ENCODE measurements at places on chromosomes 11 and 22.

- no peak for DNase-seq
- peaks cover 24% of the 10 kb centered on the region for H3K4me1 ChIP-seq
- H3K4me3 ChIP-seq = no peak overlapping the region
- no peak overlapping the region for H3K27ac ChIP-seq
Measured at GRCh38 chr11:44913502-44913901, 37.2 kb downstream of the TP53I11 start.

- peaks cover 49% of the 10 kb centered on the region for H3K36me3 ChIP-seq
- H3K27ac ChIP-seq = no peak overlapping the region
- H3K4me3 ChIP-seq = no peak overlapping the region
- no peak for DNase-seq
- H3K27me3 ChIP-seq = no peaks in the 10 kb centered on the region
- peaks cover 22% of the 10 kb centered on the region for H3K4me1 ChIP-seq
Measured at GRCh38 chr11:117851106-117851505, 25.4 kb downstream of the FXYD6 start.

GRCh38 chr11:110196241-110196754, 100.1 kb downstream of the RDX start:
- H3K36me3 ChIP-seq = no peaks in the 10 kb centered on the region
- H3K27ac ChIP-seq = no peak overlapping the region
- no peak for DNase-seq

GRCh38 chr11:101279728-101280127, 150.1 kb upstream of the PGR start:
- no peak overlapping the region for H3K27ac ChIP-seq
- no peaks in the 10 kb centered on the region for H3K27me3 ChIP-seq
- DNase-seq = no peak

- H3K27ac ChIP-seq = no peak overlapping the region
- no peak for DNase-seq
Measured at GRCh38 chr11:70568814-70569617, 170.7 kb downstream of the CTTN start.

Data from neural crest cell (in vitro differentiated cells).